ENCODE measurements at places on chromosomes 2 and 18.

DNA sequence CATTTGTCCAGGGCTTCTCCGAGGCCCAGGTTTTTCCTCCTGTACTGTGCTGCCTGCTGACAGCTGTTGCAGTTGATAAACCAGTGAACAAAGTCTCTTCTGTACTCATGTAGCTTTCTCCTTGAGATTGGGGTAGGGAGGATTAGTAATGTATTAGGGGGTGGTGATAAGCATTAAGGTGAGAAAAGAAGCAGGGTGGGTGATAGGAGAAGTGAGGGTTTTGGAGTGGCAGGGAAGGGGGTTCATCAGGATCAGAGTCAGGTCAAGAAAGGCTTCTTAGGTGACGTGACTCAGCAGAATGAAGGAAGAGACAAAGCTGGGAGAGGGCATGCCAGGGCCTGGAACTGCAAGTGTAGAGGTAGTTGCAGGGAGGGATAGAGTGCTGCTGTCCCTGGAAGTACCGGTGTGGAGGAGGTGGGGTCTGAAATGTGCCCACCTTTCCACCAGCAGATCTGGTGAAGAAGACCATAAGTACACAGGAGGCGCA lies 48.7 kb downstream of the PKP4 start:
- DNase-seq = no peak

DNA sequence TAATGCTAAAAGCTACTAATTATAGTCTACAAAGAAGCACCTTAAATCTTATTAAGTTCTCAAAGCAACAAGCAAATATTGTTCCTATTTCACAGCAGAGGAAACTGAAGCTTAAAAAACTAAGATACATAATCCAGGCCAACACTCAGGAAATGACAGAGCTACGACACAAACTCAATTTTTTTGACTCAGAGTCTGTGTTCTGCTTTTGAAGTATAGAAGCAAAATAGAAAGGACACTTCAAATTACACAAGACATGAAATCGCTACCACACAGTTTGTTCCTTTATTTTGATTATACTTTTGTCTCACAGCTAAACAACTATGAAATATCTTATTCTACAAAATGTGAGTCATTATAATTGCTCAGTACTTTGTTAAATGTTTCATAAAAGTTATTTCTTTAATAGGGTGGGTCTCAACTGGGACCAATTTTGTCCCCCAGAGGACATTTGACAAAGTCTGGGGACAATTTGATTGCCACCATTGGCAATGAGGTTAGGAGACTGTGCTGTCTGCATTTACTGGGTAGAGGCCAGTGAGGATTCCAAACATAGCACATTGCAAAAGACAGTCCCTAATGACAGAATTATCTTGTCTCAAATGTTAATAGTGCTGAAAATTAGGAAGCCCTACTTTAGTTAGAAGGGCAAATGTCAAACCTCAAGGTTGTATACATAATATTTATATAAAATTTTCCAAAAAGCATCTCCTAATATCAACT lies 101.5 kb upstream of the GRB14 start:
- DNase-seq = no peak

GRCh38 chr2:4020153-4020552 lies 316.8 kb downstream of the DCDC2C start:
- no peak for DNase-seq

DNA sequence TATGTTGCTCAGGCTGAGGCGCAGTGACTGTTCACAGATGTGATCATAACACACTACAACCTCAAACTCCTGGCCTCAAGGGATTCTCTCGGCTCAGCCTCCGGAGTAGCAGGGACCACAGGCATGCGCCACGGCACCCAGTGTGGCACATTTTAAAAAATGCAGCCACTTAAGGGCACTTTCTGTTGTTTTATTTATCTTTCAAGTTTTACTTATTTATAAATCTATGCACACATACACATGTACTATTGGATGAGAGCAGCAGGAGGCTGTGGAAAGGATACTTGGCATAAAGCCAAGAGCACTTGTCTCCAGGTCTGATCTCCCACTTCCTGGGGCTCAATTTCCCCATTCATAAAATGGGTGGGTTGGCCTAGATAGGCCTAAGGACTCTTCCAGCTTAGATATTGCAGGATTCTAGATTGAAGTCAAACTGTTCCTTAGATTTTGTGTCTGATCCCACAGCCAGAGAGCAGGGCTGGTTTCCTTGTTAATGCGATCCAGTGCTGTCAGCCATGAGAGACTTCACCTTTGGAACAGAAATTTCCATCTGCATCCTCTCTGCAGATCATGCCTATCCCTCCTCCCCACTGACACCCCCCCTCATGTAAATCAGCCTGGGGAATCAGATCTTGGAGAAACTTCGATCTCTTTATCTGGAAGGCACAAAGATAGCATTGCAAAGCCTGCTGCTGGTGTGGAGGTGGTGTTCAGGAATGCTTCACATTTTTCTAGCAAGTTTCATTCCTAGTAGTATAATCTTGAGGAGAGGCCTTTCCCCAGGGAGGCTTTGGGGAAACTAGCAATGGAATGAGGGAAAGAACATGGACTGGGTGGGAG lies 24.7 kb downstream of the PCBP1 start:
- DNase-seq = peak; percentile 52

DNA sequence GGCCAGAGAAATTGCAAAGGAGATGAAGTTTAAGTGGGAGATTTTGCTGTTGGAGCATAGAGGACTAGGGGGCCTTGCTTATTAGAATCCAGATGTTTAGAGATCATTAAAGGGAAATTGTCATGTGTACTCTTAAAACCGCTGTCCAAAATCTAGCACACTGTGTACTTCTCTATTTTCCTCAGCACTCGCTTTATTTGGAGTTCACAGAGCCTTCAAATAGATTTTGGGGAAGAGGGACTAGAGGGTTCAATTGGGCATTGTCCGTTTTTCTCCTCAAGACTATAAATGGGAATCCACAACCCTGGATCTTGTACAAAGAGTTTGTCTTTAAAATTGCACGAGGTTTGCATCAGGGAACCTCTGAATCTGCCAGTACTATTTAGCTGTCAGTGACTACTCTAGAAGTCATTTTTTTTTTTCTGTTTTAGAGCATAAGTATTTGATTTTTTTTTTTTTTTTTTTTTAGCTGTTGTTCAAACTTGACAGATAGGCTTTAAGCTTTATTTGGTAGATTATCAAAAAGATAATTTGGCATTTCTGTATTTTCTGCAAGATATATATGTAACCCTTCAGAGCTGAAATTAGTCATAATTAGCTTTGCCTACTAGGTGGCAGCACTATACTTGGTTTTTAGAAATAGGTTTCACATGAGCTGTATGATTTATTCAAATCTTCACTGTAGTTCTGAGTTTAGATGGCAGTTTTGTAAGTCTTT lies 14.2 kb downstream of the PMS1 start:
- DNase-seq = peak; percentile 21

GRCh38 chr2:230601510-230601909 lies 111.1 kb upstream of the CAB39 start:
- DNase-seq = no peak

DNA sequence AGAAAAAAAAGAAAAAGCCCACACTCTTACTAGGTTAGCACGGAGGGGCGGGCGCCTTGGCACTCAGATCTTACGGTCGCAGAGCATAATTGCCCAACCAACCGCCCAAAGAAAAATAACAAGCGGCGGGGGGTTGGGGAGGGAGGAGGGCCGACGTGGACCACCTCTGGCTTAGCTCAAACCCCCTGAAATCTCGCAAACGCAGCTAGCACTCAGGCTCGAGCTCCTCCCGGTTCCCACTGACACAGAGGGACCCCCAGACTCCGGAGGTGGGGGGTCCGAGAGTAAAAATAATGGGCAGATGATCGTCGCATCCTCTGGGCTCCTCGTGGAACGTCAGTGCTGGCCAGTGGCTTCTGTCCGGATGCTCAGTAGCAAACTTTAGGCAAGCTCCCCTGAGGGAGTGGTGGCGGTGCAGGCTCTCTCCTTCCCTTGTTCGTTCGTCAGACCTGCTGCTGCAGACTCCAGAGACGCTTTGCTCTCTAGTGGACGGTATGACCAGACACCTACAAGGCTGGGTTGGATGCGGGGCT lies 12.0 kb downstream of the CATIP start:
- DNase-seq = no peak

DNA sequence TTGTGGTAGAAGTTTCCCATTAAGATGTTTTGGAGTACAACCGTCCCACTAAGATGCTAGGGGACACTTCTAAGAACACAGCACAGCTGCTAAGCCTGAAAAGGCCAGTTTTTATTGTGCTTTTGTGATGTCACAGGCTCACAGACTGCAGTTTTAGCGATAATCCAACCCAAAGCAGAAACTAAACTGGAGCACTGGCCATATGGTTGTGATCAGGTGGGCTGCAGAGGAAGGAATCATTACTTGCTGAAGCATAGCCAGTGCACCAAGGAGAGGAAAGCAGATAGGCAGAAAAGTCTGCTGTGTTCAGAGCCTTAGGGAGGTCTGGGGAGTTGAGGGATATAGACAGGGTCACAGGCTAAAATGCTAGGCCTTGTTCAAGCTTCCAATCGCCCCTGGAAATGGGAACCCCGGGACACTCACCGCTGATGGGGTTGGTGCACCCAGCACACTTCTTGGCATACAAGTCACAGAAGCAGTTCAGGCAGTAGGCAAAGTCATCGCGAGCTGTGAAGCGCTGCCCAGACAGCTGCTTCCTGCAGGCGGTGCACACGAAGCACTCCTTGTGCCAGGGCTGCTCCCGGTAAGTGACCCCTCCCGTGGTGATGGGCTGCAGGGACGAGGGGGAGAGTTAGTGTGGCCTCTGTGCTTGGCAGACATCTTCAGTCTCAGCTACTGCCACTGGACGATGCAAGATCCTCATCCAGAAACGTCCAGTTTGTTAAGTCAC lies 25.7 kb downstream of the C2orf49 start:
- DNase-seq = no peak

- DNase-seq = no peak
Measured at GRCh38 chr2:41936771-41937463, 110.9 kb upstream of the PKDCC start.

DNA sequence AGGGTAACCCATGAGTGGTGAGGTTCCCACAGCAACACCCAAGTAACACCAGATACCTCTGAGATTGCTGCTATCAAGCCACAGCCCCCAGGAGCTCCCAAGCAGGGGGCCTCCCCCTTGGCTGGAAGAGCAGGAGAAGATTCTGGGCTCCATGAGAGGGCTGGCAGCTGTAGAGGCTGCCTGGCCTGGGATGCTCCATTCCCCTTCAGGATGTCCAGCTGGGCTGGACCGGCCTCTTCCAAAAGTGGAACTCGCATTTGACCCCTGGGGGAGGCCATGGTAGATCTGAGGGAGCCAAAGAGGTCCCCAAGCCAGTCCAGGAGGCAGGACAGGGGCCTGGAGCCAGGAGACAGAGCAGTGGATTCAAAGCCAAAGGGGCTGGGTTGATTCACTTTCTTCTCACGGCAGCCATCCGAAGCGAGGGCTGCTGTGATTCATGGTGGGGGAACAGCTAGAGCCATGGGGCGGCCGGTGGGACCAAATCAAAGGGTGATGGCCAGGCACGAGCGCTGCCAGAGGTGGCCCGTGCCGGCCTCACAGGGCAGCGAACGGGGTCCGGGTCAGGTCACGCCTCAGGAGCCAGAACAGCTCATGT lies 95.3 kb upstream of the ID2 start:
- no peak for DNase-seq

DNA sequence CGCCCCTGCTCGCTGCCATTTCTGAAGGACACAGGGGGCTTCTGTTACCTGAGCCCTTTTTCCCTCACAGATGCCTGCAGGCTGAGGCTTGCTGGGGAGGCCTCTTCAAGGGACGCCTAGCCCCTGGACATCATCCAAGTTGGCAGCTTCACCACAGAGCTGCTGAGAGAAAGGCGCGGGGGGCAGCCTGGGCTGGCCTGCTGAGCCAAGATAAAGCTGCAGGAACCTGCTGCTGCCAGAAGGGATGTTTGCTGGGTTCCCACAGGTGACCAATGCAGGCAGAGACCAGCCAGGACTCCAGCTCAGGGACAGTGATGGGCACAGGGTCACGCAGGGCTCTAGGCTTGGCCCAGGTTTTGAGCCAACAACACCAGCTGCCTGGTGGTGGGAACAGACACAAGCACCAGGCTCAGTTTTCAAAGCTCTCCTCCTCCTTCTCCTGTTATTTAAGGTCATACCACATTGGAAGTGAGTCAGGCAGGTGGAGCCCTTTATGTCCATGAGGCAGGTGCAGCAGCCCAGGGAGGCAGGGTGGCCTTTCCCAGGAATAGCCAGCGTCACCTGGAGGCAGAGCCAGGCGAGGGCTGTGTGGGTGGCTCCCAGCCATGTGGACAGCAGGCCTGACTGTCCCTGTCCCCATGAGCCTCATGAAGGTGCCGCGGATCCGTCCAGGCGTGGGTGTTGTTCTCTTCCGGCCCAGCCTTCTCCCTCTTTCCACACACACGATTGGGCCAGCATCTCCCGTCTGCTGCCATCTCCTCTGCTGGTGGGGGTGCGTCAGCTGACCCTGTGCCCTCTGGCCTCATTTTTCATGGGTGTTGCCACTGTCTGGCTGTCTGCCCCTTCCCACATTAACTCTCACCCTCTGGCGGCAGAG lies 515.5 kb upstream of the MYT1L start:
- DNase-seq = peak; percentile 81

DNA sequence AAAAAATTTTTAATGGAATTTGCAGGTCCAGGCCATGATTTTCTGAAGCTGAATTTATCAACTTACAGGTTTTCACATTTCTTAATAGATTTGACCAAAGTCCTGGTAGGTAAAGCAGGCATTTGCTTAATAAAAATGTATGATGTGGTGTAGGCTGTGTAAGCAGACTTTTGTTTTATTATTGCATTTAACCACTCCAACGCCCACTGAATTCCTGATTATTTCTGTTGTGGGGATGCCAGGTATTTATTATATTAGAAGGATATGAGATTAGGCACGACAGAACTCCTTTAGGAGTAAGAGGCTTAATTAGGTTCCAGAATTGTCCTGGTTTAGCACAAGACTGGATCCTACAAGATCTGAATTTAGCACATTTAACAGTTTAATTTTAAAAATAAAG lies 111.1 kb downstream of the ADCYAP1 start:
- DNase-seq = no peak

- DNase-seq = no peak
Measured at GRCh38 chr2:159200498-159200897, 86.0 kb downstream of the WDSUB1 start.

- no peak for DNase-seq
Measured at GRCh38 chr2:239152239-239152915, 248.4 kb downstream of the HDAC4 start.

- DNase-seq = no peak
Measured at GRCh38 chr18:7856733-7857132, 289.6 kb downstream of the PTPRM start.

DNA sequence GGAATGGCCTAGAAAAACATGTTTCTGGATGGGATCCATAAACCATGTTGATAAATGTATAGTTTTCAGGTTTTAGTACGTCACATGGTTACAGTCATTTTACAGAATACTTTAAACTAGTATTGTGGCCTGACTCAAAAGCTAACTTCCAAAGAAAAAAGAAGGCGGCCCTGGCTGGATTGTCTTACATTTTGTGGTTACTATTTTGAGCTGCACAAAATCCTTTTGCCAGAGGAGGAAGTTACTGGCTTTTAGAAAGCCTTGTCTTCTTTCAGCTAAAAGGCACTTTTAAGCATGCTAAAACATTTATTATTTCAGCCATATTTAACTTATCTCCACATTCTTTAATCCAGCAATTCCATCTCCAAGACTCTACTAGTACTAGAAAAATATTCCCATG lies 227.9 kb downstream of the CDH2 start:
- DNase-seq = no peak
